ENCODE measurements at places on chromosomes 6 and 20.

GRCh38 chr20:11452326-11452725 lies 465.4 kb upstream of the BTBD3 start:
- no peak for DNase-seq

- no peak for DNase-seq
Observed at GRCh38 chr6:168190646-168191443, 111.8 kb upstream of the FRMD1 start.

DNA sequence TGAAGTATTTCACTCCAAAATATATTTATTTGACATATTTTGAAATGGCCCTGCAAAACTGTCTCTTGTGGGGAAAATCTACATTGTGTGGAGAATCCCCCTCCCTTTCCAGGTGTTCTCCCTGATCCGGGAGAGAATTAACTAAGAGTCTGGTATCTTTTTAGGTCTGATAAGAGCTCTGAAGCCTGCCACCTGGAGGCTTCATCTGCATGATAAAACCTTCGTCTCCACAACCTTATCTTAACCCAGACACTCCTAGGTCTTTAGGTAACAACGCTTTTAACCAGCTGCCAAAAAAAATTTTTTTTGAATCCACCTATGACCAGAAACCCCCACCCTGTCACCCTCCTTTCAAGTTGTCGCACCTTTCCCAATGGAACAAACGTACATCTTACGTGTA lies 43.0 kb downstream of the FAM184A start:
- no peak for DNase-seq

DNA sequence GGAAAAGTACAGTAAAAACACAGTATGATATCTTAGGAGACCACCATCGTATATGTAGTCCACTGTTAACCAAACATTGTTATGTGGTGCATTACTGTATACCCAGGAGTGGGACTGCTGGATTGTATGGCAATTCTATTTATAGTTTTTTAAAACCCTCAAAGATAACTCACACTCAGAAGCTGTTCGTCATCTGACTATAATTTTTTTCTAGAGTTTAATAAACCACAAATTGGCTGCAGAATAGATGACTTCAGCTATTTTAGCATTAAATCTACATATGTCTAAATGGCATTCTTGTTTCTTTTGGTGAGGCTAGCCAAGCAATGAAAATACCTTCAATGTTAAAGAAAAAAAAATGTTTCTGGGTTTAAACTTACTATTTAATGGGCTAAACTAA lies 134.2 kb upstream of the BMP5 start:
- no peak for DNase-seq

- no peak for DNase-seq
Observed at GRCh38 chr6:52416629-52417151, 3.5 kb upstream of the EFHC1 start.

DNA sequence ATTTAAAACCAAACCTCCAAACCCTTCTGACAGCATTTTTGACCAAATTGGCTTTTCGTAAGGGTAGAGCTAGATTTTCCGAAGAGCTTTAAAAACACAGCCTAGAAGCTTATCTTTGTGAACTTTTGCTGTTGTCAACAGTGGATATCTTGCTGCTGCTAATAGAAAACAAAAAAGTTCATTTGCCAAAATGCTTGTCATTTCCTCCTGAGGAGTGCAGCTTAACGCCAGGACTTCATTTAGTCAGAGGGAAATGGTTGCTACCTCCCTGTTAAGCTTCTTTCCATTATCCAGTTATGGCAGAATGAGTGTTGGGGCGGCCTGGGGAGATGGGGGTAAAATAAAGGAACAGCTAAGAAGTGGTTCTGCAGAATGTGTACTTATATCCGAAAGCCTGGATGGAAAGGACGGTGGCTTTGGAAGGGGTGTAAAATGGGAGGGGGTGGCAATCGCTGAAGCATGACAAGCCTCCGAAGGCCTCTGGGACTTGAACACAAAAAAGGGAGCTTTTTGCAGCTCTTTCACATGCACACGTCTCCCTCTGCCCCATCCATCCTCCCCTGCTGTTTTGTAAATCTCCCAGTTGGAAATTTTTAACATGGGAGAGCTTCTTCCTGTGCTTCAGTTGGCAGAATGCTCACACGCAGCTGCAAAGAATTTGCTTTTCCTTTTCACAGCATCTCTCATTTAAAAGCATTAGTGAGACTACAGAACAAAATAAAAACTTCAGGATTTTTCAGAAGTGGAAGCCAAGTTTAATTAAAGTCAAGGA lies 22.5 kb downstream of the JARID2 start:
- DNase-seq = no peak

DNA sequence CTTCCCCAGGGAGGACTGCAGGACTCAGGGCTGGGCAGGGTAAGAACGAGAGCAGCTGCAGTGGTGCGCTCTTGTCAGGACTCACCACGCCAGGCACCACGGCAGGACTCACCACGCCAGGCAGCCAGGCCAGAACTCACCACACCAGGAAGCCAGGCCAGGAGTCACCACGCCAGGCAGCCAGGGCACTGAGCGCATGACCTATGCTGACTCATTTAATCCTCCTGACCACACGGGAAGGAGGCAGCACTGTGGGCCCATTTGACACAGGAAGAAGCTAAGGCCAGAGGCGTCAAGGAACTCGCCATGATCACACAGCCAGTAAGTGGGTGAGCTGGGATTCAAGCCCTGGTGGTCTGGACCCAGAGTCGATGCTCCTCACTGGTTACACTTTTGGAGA lies 189.3 kb downstream of the PREX1 start:
- no peak for DNase-seq

DNA sequence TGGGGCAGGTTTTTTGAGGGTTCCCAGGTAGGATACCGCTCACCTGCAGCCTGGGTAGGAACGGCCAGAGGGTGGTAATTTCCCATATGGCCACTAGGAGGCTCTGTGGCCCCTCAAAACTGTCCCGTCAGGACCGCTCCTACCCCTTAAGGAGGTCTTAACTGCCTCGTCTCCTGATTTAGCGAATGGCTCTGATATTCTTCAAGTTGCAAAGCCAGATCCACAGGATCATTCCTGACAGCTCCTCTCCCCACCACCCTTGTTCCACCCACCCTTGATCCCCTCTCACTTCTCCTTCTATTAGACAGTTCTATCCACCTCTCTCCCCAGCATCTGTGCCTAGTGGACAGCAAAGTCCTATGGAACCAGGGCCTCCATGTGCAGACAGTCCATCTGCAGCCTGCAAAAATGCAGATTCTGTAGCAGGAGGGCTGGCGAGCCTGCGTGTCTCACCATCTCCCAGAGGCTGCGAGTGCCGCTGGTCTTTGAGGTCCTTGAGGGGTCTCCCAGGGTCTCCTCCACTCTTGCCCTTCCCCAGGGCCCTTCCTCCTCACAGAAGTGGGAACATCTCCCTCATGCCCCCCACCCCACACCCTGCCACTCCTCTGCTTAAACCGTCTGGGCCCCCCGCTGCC lies 34.3 kb upstream of the ZBP1 start:
- no peak for DNase-seq

- DNase-seq = no peak
Observed at GRCh38 chr6:7960848-7961247, 50.3 kb upstream of the TXNDC5 start.

DNA sequence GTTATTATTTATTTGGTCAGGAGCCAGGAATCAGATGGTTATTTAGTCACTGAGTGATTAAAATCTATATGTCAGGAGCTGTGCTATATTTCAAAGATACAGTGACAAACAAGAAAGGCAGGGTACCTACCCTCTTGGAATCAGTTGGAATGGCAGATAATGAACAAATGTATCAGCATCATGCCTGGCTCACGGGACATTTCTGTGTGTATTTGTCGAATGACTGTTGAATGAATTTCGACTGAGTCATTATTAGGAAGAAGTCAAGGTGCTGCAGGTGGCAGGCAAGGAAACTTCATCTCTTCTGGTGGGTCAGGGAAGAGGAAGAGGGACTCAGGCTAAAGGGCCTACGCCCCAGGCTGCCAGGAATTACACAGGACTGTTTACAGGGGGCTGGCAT lies 13.6 kb downstream of the PKIG start:
- DNase-seq = no peak

DNA sequence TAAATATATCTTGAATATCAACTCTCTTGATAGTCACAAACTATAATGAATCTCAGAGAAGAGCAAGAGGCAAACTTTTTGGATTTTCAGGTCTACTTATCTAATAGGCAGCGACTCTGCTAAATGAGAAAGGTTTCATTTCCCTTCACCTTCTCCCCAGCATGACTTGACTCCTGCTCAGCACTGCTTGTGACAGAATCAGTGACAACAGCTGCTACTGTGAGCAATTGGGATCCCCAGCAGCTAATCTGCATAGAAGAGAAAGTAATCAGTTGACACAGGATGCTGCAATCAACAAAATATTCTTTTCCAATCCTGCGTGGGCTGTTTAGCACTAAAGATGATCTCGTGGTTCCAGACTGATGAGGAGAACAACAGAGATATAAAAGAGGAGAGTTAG lies 205.5 kb downstream of the MMUT start:
- DNase-seq = no peak

- DNase-seq = no peak
Observed at GRCh38 chr6:151351146-151351700, 40.1 kb downstream of the ZBTB2 start.

DNA sequence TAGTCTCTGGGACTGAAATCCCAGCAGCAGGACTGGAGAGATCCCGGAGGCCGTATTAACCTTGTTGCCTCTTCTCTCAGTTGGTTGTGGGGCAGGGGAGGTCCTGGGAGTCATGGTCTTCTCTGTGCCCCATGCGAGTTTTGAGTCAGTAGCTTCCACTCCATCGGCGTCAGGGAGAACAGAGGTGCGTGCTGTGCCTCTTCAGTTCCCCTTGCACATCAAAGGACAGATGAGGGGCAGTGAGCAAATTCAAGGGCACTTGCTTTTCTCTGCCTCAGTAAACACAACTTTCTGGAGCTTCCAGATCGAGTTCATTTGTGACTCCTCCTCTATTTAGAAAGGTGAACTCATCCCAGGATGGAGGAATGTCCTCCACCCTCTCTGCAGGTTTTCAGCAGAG lies 48.6 kb downstream of the MOCS1 start:
- DNase-seq = no peak

DNA sequence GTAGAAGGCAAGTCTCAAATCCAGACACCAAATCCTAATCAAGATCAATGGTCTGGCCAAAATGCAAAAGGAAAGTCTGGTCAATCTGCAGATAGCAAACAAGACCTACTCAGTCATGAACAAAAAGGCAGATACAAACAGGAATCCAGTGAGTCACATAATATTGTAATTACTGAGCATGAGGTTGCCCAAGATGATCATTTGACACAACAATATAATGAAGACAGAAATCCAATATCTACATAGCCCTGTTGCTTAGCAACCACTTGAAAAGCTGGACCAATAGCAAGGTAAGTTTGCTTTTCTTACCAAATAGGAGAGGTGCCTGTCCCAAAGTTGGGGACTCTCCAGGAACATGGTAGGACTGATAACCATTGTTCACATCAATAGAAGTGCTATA lies 2.0 kb downstream of the SEMG2 start:
- DNase-seq = no peak

DNA sequence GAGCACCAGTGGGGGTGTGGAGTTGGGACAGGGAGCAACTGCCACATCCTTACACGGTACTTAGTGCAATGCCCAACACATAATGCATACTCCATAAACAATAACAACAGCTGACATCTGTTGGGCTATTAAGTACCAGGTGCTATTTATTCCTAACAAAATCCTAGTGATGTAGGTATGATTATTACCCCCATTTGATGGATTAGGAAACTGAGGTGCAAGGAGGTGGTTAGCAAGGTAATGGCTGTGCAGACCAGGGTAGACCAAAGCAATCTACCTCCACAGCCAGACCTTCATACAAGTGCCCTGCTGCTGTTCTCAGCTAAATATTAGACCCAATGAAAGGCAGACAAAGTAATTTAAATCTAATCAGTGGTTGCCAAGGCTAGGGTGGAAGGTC lies 36.8 kb downstream of the SLC13A3 start:
- DNase-seq = no peak

GRCh38 chr20:61950641-61951071 lies 115.0 kb downstream of the TAF4 start:
- DNase-seq = no peak

DNA sequence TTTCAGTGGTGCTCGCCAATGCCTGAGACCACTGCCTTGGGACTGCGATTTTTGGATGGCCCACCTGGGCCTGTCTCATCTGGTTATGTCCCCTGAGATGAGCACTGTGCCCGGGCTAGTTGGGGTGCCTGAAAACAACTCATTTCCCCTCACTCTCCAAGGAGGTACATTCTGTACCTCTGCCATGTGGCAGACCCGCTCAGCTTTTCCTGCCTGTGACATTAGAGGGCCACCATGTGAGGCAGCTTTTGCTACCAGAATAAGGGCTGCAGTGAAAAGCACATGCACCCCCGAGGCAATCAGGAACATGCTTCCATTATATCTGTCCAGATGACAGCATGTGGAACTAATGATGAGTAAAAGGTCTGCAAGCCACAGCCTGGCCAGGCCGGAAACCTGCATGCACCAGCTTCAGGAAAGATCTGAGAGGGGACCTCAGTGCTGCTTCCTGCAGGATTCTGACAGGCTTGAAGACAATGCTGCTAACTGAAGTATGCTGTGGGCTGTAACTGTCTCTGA lies 11.3 kb upstream of the SRSF6 start:
- no peak for DNase-seq

GRCh38 chr6:43220439-43220951 lies 8.8 kb downstream of the DNPH1 start:
- no peak for DNase-seq

DNA sequence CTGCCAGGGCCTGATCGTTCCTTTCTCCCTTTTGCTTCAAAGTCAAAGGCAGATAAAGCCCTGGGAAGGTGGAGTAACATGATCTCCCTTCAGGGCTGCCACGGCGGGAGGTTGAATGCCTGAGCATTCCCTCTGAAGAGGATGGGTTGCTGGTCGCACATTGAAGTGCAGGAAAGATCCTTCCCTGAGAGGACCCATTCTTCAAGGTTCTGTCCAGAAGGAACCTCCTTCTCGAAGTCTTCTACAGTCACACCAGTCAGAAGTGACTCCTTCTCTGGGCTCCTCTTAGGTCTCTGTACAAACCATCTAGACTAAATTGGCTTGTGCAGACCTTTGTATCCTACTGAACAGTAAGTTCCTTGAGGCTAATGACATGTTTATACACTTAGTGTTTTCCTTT lies 192.6 kb upstream of the VGLL2 start:
- DNase-seq = no peak

GRCh38 chr6:136963259-136963658 lies 41.2 kb downstream of the SLC35D3 start:
- no peak for DNase-seq

DNA sequence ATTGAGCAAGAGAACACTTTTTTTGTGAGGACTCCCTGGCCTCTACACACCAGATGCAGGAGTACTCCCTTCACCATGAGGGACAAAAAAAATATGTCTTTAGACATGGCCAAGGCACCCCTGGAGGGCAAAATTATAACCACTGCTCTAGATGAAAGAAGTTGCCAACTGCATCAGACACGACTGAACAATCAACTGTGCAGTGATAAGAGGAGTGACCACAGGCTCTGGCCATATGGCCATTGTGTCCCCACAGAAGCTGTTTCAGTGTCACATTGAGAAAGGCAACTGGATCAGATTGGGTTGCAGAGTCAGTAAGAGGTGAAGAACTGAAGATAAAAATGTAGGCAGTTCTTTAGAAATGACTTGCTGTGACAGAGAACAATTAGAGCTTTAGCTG lies 85.7 kb downstream of the C6orf118 start:
- DNase-seq = no peak

- no peak for DNase-seq
Observed at GRCh38 chr6:72559555-72559954, 62.3 kb upstream of the KCNQ5 start.

- DNase-seq = no peak
Observed at GRCh38 chr20:22303523-22303922, 280.8 kb downstream of the FOXA2 start.

Data from NCI-H1436 treated with DMSO at 0.1 percent for 48 hours (cell line).